ENCODE measurements at places on chromosomes 1 and 21. TPM values are rescaled to one million over a fixed set of nuclear protein-coding genes. Genes with fewer than 3 reads are reported as not detected.

The DDAH1 gene
- not detected for total RNA-seq

DNA sequence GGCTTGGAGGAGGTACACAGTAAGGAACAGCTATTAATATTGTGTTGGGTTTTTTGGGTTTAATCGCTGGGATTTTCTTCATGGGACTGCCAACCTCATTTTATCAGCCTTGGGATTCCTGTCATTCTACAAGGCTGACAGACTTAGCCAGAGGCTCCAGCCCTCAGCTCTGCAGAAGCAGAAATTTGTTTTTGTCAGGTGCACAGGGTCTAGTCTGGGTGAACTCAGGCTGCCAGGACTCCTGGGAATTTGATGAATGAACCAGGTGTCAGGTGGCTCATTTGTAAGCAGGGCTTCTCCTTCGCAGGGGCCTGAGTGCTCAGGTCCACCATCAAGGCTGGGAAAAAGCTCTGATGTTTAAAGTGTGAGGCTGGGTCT, 11.5 kb upstream of the ZNF362 start:
- no peak for DNase-seq

The THEMIS2 gene
- total RNA-seq = 24.3 TPM

DNA sequence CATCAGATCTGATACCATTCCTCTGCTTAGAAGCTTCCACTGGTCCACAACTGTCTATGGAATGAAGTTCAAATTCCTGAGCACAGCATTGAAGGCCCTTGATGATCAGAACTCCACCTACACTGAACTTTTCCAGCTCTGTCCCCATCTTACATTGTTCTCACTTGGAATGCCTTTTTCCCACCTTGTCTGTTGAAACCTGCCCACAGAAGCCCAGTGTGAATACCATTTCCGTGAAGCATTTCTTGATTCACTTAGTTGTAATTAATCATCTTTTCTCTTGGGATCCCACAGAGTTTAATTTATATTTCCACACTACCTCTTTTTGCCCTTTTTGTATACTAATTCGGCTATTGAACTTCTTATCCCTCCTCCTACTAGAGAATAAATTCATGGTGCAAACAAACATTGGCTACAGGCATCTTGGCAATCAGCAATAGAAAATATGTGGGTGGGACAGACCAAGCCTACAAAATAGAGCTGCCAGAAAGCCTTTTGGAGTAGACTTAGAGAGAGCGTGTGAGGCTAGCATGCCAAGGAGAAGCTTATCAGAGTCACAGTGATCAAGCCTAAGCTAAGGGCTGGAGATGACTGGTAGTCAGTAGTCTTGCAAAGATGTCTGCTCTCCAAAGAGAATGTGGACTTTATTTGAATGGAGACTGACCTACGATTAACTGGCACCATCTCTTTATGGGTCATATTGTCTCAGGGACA, 26.1 kb downstream of the NHLH2 start:
- no peak for DNase-seq

DNA sequence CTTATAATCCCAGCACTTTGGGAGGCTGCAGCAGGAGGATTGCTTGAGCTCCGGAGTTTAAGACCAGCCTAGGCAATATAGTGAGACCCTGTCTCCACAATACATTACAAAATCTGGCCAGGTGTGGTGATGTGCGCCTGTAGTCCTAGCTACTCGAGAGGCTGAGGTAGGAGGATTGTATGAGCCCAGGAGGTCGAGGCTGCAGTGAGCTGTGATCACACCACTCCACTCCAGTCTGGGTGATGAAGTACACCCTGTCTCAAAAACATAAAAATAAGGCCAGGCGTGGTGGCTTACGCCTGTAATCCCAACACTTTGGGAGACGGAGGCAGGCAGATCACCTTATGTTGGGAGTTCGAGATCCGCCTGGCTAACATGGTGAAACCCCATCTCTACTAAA, 27.7 kb downstream of the L1TD1 start:
- DNase-seq = no peak

Data from activated CD4-positive, alpha-beta T cell treated with anti-CD3 and anti-CD28 coated beads, Interleukin-2, amount 10 ng/mL, durations not matched to agents 7 days and 5 days (primary cell).